ENCODE measurements at places on chromosomes 1 and 21.
A peak's percentile ranks its signal among the peaks of the same experiment; 100 is the strongest.

DNA sequence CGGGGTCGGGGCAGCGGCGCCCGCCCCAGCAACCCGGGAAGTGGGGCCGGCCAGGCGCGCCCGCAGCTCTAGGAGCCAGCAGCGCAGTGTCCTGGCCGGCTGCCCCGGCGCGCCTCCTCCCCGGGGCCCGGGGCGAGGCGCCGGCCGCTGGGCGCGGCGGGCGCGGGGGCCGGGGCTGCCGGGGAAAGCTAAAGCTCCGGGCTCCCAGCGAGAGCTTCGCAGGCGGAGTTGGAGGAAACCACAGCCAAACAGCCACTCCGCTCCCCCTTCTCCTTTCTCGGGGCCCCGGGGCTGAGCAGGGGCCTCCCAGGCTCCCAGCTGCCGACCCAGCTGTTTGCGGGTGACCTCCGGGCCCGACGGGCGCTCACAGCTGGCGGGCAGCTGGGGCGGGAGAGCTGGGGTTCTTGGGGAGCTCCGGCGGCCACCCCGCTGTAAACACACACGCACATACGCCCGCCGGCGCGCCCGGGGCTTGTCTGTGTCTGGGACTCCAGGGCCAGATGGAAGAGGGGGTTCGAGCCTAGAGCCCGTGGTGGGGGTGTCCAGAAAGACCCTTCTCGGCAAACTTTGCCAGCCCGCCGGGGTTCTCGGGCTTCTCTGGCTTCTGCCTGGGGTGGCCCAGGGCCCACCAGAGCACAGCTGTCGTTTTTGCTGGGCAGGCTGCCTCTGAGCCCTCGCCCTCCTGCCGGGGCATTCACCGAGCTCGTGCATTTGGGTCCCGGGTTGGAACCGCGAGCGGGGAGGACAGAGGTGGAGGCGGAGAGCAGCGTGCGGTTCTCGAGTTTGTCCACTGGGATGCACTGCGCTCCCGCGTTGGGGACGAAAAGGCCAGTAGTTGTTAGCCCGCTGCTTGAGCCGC is 1.5 kb downstream of the AJAP1 start:
- peak; percentile 77 for DNase-seq

GRCh38 chr1:9809100-9809510 is 14.7 kb downstream of the CLSTN1 start:
- no peak for DNase-seq

DNA sequence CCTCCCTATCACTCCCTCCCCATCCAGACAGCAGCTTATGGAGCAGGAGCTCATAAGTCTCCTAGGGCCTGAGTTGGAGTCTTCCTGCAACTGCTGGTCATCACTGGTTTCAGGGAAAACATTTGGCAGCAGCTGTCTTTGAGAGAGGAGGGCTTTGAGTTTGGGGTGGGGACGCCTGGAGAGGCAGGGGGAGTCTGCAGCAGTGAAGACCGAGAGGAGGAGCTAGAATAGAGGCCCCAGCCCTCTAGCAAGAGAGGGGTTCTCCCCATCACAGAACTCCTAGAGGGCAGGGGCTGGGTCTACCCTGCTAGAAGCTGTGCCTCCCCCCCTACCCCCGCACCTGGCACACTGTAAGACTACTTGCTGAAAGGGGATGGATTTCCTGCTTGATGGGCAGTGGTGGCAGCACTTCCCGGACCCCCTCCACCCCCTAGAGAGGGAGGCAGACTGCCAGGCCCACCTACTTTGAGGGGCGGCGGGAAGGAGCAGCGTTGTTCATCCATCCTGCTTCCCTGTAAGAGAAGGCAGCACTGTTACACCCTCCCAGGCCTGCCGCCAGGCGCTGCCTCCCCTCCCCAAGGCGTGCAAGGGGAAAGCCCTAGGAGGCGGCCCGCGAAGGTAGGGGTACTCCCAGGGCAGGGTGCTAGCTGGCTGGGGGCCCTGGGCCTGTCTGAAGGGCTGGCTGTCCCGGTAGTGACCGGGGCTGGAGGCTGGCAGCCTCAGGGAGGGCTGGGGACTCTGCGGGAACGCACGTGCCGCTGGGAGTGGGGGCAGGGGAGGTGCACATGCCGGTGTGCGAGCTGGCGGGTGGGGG is 50.4 kb downstream of the RAP1GAP start:
- DNase-seq: no peak

DNA sequence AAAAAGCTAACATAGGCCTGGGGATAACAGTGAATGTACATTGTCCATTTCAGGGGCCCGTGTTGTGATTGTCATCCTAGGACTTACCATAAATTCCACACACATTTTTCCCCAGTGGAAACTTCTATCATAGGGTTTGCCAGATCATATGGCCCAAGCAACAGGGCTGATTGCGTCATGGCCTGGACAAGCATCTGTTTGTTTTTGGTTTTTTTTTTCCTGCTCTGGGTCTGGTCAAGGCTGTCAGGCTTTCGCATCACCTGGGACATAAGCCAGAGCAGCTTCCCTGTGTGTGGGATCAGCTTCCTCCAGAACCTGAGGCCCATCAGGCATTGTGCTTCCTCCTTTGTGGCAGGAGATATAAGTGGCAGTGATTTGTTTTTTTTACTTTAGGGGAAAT is 598.5 kb upstream of the USP24 start:
- DNase-seq: peak; percentile 69

- no peak for DNase-seq
Observed at GRCh38 chr21:43717166-43717853, 1.6 kb upstream of the PDXK start.

DNA sequence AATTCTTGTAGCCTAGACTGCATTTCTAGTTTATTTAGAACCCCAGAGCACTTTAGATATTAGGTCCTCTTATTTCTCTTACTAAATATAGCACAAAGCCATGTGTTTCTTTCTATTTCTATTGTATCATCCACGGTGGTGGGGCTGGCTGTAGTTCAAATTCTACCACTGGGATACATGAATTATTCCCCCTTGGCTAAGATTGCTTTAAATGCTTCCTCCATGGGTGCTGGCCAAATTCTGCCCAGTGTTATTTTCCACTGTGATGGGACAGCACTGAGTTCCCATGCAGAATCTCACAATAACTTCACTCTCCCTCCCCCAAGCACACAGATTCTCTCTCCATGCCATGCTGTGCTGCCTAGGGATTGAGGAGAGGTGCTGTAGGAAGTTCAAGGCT is 41.5 kb upstream of the GBP6 start:
- no peak for DNase-seq

GRCh38 chr1:232334811-232335210 is 295.1 kb downstream of the SIPA1L2 start:
- DNase-seq: no peak

- peak; percentile 82 for DNase-seq
Observed at GRCh38 chr1:25694167-25695007, 77.8 kb downstream of the MAN1C1 start.

DNA sequence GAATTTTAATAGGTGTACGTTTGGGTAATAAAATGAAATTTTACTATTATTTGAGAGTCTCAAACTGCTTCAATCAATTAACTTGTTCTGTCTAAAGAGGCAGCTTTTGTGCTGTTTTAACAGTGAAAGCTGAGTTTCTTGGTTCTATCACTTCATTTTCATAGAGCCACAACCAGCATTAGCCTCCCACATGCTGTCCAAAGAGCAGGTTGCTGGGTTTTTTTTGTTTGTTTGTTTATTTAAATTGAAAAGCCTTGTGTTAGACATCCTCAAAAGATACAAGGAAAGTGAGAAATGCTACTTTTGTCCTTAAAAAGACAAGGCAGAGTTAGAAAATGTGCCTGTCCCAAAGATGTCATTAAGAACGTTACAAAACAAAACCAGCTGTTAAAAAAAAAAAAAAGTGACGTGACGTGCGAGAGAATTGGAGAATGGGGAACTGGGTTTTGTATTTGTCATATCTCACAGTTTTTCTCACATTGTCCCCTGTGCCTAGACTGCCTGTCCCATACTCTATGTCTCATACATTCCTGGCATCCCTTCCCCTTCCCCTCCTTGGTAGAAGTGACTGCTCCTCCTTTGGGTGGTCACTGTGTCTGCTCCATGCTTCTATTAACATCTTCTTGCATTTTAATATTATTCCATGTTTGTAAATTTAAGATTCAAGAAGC is 63.1 kb upstream of the CD34 start:
- DNase-seq: no peak

DNA sequence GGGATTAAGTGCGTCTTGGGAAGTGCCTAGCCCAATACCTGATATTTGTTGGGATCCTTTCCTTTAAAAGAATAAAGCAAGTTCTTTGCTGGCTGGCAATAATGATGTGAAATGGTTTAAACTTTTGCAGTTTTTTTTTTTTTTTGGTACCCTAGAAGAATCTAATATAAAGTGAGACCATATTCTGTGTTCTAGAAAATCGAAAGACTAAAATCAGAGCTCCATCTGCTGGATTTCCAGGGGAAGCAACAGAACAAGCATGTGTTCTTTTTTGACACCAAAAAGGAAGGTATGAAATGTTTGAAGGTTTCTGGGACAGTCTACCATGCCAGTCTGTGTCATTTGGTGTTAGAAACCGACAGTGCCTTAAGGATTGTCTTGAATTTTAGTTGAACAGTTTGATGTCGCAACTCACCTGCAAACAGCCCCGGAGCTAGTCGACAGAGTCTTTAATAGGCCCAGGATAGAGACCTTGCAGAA is 6.4 kb downstream of the UTP11 start:
- DNase-seq: no peak

DNA sequence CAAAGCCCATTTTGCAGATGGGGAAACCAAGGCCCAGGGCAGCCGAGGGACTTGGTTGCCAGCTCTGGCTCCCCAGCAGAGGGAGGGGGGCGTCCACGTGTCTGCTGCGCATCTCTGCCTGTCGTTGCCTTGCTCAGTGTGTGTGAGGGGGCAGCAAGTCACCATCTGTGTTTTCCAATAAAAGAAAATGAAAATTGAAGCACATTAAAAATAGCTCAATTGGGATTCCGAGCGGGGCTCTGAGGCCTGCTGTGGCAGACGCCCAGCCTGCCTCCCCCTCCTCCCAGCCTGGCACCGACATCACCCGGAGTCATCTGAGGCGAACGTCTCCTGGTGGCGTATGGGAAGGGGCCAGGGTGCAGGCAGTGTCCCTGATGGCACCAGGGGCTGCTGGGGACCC is 51.2 kb downstream of the EPHB2 start:
- no peak for DNase-seq

GRCh38 chr1:233543338-233544255 is 70.3 kb upstream of the KCNK1 start:
- peak; percentile 97 for DNase-seq

- DNase-seq: no peak
Observed at GRCh38 chr1:247857069-247857984, at the start of gene TRIM58. TRIM58 (plus strand) TSS chr1:247857187; CDS start chr1:247857247, 60 bp downstream.

GRCh38 chr1:166924823-166925541 is 48.9 kb upstream of the TADA1 start:
- DNase-seq: no peak

- no peak for DNase-seq
Observed at GRCh38 chr1:208077232-208078075, 166.5 kb upstream of the CD34 start.

- no peak for DNase-seq
Observed at GRCh38 chr21:39258207-39258606, 55.2 kb downstream of the BRWD1 start.

DNA sequence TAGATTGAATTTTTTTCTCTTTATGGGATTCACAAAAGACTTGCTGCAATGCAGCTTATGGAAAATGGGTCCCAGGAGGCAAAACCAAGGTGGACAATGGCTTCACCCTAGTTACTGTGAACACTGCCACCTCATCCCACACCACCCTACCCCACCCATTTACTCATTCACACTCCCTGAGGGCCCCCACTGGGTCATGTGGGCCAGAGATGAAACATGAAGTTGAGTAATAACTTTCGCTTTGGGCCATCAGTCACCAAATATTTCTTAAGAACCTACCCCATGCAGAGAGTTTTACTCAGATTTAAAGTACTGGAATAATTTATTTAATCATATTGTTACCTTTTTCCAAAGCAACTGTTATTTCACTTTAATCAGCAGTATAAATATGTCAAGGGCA is 191.8 kb downstream of the TPR start:
- DNase-seq: peak; percentile 86

Measured in fibroblast of skin of right biceps (primary cell).